ENCODE measurements at places on chromosomes 2 and 18. TPM values are rescaled to one million over a fixed set of nuclear protein-coding genes. Genes with fewer than 3 reads are reported as not detected.

DNA sequence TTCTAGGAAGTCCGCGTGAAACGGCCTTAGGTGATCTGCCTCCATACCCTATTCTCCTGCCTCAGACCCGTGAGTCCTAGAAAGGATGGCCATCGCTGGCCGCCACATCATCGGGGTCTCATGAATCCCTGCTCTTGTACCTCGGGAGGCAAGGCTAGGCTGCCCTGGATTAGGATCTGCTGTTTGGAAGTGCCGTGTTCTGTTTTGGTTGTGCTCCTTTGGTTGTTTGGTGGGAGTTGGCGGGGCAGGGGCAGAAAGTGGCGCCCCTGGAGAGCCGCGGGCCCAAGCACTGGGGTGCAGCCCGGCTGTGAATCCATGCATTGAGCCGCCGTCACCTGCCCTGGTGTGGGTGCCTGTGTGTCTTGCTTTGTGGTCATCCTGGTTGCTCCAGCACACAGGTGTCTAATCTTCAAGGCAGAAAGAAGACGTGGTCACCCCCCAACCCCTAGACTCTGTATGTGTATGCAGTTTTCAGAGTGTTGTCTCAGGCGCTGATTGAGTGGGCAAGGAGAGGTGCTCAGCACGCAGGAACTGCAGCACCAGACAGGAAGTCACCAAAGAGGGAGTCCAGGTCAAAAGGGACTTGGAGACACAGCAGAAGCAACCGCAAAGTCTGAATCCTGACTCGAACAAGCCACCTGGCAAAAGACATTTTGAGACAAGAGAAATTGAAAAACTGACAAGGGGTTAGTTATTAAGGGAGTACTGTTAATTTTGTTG, 80.0 kb upstream of the LDLRAD4 start:
- no peak for DNase-seq

DNA sequence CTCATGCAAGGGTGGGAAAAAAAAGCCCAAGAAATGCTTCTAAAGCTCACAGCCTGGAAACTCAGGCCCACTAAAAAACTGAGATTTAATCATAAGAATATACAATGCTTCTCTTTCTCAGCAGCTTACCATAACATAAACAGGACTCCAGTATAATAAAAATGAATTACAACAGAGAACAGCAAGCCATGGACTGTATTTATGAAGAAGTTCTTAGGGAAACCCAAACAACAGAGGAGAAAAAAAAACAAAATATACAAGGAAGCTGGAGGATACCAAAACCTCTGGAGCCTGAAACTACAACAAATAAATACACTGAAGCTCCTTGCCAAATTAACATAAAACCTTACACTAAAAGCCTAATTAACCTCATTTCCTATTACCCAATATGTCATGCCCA, 187.8 kb downstream of the RDH14 start:
- DNase-seq: no peak

DNA sequence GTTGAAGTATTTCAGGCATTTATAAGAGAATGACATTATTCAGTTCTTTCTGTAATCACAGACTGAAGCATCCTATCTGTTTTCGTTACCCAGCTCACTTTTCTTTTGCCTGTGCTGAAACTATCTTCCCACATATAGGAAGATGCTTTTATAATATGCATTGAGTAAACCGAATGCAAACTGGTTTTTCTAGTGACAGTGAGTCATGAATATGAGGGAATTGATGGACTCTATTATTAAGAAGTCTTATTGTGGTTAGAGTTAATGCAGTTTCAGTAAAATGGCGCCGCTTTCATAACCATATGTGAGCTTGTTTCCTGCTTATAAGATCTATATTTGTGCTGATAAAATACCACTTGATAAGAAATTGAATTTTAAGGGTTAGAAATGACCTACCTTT, 59.2 kb downstream of the ACVR2A start:
- DNase-seq: no peak

DNA sequence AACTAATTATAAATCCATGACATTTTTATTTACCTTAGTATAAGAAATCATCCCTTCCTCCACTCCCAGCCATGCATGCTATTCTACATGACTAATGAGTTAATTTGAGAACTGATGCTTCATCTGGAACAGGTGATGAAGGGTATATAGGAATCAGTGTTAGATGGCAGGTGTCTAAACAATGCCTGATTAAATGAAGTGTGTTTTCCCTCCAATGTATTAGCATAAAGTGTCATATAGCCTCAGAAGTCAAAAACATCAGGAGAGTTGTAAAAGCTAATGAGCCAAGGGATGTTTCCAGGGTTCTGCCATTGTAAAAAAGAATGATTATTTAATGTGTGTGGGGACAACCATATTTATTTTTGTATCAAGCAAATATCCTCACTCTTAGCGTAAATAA, 913.8 kb downstream of the DCC start:
- DNase-seq: no peak

- no peak for DNase-seq
Measured at GRCh38 chr2:20609349-20609994, 41.4 kb downstream of the HS1BP3 start.

GRCh38 chr2:238865744-238866355, 18.0 kb downstream of the TWIST2 start:
- DNase-seq: no peak

SEPTIN10 gene
- 45.7 TPM for total RNA-seq

HRH4 gene
- not detected for total RNA-seq

LAMA1 gene
- 29.5 TPM for total RNA-seq

ANTXR1 gene
- total RNA-seq: 35.5 TPM
